ENCODE measurements at places on chromosomes 5 and 9.
A peak's percentile ranks its signal among the peaks of the same experiment; 100 is the strongest.

DNA sequence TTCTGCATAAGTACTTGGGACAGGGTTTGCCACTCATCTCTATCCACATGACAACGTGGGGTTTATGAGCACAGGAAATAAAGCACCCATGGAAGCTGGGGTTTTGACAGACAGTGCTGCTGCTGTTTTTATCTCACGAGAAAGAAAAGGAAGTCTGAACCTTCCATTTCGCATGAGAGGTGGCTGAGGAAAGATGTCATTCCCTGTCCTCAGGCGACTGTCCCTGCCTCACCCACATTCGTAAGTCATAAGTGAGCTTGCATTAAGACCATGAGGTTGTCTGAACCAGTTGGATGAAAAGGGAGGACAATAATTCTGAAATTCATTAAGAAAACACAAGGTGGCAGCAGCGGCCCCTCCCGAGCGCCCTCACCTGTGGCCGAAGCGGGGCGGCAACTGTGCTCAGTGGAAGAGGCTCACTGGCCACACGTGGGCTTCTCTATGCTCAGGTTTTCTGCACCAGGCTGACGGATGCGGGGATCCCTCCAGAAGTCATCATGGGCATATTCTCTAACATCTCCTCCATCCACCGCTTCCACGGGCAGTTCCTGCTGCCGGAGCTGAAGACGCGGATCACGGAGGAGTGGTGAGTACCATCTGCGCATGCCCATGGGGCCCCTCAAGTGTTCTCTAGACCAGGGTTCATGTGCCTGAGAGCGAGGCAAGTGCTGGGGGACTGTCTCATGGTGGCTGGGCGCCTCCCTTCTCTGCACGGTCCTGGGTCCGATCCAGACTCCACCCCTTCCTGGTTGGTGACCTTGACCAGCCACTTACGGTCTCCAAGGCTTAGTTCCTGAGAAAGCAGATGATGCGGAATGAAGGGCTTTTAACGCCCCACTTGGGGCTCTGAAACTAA lies 54.7 kb upstream of the SUSD3 start:
- DNase-seq = peak; percentile 85

- no peak for DNase-seq
Measured at GRCh38 chr9:35935755-35936509, 22.0 kb downstream of the OR2S2 start.

DNA sequence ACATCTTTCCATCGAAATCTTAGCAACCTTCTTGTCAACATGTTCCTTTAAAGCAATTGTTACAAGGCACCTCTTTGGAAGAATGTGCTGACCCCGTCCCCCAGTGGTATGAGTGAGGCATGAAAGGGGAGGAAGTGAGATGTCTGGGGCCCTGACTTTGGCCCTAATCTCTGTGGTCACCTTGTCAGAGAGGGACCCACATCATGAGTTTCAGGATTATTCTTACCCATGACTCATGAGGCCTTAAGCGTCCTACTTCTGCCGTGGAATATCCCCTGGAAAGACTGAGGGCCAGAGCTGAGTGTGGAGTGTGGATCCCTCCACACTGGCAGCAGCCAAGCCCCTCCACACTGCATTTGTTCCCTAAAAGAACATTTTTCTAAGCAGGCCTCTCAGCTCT lies 81.2 kb downstream of the FSTL4 start:
- DNase-seq = no peak

DNA sequence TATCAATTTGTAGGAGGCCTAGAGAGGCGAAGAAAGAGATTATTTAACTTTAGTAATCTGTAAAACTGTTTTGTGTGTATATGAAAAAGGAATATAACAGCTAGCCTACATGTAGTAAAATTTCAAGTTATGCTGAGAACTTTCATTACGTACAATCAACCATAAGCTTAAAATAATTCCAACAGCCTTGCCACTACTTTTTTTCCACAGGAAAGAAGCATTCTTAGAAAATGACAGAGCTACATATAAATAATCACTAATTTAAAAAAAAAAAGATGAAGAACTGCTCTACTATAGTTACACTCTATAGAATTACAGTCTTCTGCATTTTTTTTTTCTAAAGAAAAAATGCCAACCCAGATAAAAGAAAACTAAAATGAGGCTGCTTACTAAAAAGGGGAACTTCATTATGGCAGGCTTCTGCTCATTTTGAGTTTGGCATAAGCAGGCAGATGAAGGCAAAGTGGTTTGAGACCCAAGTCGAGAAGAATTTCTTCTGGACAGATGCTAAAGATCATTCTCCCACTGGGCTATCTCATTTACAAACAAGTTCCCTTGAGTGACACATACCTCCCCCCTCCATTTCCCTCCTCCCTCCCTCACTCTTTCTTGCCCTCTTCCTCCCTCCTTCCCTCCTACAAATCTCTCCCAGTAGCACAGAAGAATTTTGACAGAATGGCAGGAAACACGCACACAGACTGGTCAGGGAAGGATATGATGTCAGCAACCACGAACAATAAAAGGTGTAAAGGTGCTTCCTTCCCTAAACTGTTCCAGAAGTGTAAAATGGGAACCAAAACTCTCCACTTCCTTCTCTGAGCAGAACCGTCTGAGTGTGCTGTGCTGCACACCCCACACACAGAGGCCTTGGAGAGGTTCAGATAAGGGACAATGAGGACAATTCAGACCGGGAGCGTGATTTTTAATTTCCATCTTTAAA lies 56.1 kb downstream of the MEF2C start:
- DNase-seq = no peak

- no peak for DNase-seq
Measured at GRCh38 chr5:107805824-107806223, 135.1 kb upstream of the EFNA5 start.

- DNase-seq = no peak
Measured at GRCh38 chr5:82912462-82912861, 164.7 kb downstream of the TMEM167A start.

DNA sequence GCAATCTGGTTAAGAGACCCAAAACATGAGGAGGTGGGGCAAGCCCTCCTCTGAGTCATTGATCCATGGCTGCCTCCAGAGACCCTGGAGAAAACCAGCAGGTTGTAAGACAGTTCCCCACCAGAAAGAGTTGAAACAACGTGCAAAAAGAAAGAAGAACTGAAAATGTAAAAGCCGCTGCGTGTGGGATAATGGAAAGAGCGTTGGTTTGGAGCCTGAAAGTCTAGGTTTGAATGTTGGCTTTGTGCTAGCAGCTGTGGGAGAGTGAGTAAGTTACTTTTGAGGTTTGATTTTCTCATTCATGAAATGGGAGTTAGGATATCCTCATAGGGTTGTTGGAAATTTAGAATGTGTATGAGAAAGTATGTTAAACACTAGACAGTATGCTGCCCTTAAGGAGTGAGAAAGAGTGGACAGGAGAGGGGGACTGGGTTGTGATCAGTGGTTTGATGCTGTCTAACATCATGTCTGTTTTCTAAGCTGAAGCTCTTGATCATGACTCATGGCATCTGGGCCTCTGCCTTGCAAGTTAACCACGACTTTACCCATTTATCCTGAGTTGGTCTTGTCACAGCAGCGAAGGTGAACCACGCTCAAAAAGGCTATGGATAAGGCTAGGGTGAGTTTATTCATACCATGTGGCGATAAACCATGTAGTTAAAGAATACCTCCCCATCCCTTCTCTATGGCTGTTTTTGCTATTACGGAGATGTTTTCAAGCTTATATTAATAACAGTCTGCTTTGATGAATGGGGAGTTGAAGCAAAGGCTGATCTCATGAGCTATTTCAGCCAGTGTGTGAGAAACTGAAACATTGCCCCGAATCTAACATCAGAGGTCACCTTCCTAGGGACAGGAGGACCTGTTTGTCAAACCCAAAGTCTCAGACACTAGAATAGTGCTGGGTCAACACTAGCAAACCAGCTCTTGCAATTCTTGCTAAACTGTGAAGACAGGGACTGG lies 41.3 kb downstream of the ZNF366 start:
- DNase-seq = no peak

- DNase-seq = no peak
Measured at GRCh38 chr5:157917491-157917890, 58.5 kb upstream of the CLINT1 start.

DNA sequence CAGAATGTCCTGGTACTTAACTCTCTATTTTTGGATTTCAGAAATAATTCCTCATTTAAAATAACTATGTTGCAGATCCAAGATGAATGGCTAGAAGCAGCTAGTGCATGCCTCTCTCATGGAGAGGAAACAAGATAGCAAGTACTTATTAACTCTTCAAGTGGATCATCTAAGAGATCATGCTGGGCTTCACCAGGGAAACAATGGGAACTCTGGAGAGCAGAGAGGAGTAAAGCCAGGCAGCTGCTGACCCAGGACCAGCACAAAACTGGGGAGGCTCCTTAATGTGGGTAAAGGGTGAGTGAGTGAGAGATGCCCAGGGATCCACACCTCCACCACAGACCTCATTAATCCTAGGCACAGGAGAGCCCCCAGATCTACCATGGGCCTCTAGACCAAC lies 897.8 kb upstream of the ACO1 start:
- no peak for DNase-seq

GRCh38 chr9:133635098-133635497 lies 1.1 kb upstream of the DBH start:
- no peak for DNase-seq

DNA sequence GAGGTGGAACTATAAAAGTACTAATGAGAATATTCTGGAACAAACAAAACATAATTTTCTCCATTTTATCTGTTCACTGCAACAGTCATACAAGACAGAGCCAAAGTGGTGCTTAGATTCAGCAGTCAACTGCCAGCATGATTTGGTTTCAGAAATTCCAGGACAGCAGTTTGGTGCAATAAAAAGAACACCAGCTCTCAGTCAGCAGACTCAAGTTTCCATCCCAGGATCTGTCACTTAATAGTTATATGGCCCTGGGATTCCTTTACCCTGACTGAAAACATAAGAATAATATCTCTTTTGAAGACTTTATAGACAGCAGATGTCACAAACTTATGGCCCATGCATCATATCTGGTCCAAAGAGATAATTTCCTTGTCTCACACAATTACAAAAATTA lies 92.8 kb upstream of the RASEF start:
- DNase-seq = no peak

DNA sequence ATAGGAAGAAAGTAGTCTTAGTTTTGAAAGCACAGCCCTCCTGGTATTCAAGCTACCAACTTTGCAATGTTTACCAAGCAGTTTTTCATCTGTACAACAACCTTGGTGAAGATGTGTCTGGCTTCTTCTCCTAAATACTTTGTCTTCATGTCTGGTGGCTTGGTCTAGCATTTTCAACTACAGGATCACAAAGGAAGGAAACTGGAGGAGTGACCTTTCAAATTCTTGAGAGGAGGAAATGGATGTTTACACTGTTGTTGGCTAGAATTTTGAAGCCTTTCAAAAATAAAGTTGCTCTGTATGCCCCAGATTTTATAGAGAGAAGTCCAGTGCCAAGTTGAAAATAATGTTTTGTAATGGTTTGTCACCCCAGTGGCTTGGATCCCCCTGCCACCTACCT lies 16.3 kb downstream of the PAM start:
- no peak for DNase-seq

GRCh38 chr5:159762921-159763320 lies 153.4 kb upstream of the ADRA1B start:
- no peak for DNase-seq

GRCh38 chr5:177124486-177124991 lies 9.0 kb upstream of the NSD1 start:
- DNase-seq = no peak

DNA sequence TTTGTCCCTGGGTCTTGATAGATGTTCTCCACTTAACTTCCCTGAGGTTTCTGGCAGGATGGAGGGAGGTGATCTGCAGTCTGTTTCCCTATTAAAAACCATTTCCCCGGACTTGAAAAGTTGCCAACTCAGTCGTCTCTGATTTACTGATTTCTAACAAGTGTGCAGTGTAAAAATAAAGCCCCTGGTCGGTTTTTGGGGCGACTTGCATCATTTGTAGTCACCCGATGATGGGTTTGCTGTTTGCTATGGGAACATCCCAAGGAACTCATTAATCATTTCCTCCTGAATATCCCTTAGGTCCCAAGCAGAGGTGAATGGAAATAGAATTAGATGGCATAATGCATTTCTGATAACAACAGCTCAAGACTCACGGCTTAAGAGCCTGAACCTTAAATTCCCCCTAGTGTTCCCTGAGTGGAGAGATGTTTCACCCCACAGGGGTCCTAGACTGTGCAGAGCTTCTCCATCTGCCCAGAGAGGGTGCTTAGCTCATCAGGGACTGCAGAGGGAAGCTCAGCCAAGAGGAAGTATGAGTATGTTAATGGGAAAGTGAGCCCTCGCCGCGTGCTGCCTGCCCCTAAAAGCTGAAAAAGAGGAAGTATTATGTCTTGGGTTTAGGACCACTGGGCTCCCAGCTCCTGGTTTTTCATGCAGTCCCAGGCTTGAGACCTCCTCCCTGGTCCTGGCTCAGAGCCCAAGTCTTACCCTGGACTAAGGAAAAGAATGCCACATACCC lies 115.1 kb upstream of the DAP start:
- no peak for DNase-seq

DNA sequence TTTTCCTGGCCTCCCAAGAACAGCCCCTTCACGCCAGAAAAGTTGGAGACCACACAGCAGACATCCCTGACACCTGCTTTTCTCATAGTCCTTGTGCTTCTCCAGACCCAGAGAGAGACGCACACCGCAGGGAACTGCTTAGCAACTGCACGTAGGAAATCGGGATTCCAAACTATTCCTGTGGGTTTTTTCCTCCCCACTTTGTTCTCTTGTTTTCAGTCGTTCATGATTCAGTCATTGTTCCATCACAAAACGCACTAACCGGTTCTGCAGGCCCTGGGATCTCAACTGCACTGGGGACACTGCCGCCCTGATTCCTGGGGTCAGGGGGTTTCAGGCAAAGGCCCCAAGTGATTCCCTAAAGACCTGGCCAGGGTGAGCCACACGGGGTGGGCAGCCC lies 588.0 kb upstream of the KLF4 start:
- DNase-seq = no peak

DNA sequence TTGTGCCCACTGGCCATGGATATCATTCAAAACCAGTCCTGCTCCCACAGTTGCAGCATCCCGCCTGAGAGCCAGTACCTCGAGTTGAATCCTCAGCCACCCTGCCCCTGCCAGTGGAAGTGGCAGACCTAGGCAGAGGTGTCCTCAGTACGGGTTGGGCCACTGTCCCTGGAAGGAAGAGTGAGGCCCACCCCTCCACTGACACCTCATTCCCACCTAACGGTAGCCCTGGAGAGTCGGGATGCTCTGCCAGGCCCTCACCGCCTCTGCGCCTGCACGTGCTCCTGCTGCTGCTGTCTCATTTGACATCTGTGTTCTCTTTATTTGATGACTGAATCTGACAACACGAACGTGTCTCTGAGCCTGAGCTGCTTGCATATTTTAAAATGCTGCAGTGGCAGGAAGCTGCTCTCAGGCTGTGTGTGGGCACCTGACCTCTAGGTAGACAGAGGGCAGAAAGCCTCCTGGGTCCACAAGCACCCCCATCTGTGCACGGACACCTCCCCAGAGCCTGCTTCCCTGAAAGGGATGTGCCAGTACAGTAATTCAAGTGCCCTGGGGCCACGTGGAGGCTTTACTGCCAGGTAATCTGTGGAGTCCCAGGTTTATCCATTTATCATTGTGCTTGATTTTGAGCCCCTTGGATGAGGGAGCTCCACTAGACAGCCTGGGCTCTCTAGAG lies 194.7 kb downstream of the CACNA1B start:
- peak; percentile 2 for DNase-seq
